ENCODE measurements at places on chromosomes 13 and 19.

DNA sequence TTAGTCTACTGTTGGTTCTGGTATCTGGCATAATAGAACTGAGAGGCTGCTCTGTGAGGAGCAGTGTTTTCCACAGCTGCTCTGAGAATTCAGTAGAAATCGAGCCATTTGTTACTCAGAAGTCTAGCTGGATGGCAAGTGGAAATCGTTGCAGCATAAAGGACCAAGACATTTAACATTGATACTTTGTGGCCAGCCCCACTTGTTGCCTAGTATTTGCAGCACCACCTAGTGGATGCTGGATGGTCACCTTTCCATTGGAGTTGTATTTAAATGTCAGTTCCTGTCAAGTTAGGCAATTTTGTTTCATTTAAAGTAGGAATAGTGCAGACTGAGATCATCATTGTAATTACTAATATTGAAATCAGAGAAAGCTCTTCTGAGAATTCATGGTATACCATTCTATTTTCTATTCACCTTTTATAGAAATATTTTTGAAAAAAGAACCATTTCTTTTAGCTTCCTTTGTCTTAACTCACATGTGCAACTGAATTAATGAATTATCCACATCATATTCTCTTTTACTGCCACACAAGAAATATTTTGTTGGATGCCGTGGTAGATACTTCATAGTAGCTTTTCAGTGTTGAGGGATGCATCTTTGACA, 64.6 kb downstream of the PDS5B start:
- peak; percentile 16 for DNase-seq

GRCh38 chr19:12647490-12648071, 19.0 kb downstream of the MAN2B1 start:
- no peak for DNase-seq

GRCh38 chr13:38514575-38514974, 164.9 kb downstream of the UFM1 start:
- DNase-seq, result no peak

- no peak for DNase-seq
Observed at GRCh38 chr19:16877581-16877980, 11.2 kb upstream of the F2RL3 start.

GRCh38 chr13:93689333-93689732, 462.7 kb downstream of the GPC6 start:
- no peak for DNase-seq

GRCh38 chr19:49761625-49762311, 1.3 kb downstream of the TSKS start:
- DNase-seq, result no peak

GRCh38 chr19:28497887-28498286, 715.1 kb downstream of the UQCRFS1 start:
- no peak for DNase-seq

DNA sequence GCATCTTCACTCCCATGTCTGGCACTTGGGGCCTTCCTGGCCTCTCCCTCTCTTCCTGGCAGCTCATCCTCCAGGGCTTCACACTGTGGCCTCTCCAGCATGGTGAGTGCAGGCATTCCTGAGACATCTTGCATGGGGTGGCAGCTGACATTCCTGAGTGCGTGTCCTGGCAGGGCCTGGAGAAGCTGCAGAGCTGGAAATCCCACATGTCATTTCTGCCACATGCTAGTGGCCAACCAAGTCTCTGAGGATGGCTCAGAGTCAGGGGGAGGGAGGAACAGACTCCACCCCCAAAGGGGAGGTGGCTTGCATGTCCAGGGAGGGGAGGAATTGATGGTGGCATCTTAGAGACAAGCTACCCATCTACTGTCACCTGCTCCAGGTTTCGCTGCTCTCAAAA, 41.6 kb upstream of the AMER2 start:
- no peak for DNase-seq
